ENCODE measurements at places on chromosomes 2 and 18.

- DNase-seq: peak; percentile 68
Observed at GRCh38 chr2:18520451-18521425, 39.7 kb downstream of the RDH14 start.

DNA sequence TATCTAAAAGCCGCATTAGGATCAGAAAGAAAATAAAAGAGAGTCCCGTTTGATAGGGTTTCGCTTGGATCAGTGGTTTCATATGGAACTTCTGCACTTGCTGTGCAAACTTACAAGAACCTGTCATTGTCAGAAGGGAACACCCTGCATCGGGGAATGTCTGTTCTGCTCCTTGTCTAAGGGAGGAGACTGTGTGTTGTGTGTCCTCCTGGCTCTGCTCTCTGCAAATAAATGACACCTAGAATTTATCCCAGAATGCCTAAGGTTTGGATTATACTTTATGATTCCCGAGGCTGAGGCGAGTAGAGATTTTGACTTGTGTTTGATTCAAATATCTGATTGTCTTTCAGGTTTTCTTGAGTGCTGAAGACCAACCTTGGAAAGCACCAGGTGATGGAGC, 785.1 kb downstream of the GALR1 start:
- DNase-seq: no peak

- DNase-seq: no peak
Observed at GRCh38 chr2:169997140-169997887, 170.1 kb downstream of the UBR3 start.

- DNase-seq: no peak
Observed at GRCh38 chr2:24228470-24228869, 53.6 kb downstream of the FAM228A start.

Measured in AG04450 (cell line).